ENCODE measurements at places on chromosomes 16 and 17.

DNA sequence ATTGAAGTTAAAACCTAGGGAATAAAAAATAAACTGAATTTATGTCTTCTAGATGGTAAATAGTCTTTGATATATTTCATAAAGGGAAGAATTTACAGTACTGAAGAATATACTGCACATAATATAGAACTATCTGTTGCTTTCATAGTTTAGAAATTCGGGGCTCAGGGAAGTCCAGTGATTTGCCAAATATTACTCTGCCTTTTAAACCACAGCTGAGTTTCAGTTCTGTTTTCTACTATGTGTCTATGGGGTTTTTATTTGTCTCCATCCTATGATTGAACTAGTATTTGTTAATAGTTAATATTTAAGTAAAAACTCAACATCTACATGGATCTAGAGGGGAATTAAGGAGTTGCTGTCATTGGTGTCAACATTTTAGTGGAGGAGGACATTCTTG lies 715.0 kb upstream of the CDH8 start:
- DNase-seq = no peak

GRCh38 chr16:30416624-30417528 lies 9.5 kb downstream of the ZNF771 start:
- no peak for DNase-seq

GRCh38 chr17:49820773-49821172 lies 27.1 kb downstream of the TAC4 start:
- DNase-seq = peak; percentile 94

- DNase-seq = no peak
These were observed 96.6 kb downstream of the NXN start for GRCh38 chr17:882827-883585.

GRCh38 chr17:35870906-35871819 lies 2.5 kb upstream of the HEATR9 start:
- no peak for DNase-seq

DNA sequence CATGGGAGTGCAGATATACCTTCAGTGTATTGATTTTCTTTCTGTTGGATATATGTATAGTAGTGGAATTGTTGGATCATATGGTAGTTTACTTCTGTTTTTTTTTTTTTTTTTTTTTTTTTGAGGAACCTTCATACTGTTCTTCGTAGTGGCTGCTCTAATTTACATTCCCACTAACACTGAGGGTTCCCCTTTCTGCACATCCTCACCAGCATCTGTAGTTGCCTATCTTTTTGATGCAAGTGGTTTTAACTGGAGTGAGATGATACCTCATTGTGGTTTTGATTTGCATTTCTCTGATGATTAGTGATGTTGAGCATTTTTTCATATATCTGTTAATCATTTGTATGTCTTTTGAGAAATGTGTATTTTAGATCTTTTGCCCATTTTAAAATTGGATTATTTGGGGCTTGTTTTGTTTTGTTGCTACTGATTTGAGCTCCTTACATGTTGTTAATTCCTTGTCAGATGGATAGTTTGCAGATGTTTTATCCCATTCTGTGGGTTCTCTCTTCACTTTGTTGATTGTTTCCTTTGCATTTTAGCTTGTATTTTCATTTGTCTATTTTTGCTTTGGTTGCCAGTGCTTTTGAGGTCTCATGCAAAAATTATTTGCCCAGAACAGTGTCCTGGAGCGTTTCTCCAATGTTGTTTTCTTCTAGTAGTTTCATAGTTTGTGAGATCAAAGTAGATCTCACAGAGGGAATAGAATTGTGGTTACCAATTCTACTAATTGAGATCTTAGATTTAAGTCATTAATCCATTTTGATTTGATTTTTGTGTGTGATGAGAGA lies 25.0 kb upstream of the BCAS3 start:
- DNase-seq = no peak

GRCh38 chr16:64983231-64983630 lies 138.6 kb downstream of the CDH11 start:
- no peak for DNase-seq

GRCh38 chr16:78939597-78939996 lies 660.9 kb downstream of the MAF start:
- DNase-seq = no peak

DNA sequence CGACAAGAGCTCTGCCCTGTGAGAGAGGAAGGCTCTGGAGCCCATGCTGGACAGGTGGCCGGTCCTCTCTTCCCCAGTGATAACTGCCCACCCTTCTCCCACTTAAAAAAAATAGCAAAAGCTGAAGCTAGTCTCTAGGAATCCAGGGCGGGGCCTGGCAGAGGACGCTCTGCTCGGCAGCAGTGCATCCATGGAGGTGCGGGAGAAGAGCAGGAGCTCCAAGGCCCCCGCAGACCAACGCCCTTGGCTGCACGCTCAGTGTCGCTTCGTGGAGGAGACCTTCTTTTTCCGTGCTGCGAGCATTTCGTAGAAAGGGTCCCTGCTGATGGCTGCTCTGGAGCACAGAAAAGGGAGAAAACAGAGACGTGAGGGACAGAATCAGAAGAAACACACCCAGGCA lies 98.6 kb upstream of the DNAH17 start:
- DNase-seq = no peak

GRCh38 chr17:41446806-41447205 lies 6.0 kb upstream of the KRT38 start:
- no peak for DNase-seq

DNA sequence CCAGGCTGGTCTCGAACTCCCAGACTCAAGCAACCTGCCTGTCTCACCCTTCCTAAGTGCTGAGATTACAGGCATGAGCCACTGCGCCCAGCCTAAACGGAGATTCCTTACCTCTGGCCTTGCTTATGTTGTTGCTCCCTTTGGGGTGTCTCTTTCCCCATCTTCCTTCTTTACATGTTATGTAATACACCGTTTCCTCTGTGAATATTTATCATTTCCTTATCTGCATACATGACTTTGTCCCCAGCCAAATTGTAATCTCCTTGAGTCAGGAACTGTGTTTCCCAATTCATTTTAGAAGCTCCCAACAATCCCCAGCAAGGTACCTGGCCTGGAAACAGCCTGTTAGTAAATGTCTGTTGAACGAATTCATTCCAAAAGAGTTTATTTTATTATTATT lies 15.7 kb downstream of the COPZ2 start:
- DNase-seq = no peak

GRCh38 chr16:8686879-8687278 lies 12.5 kb downstream of the ABAT start:
- DNase-seq = no peak

- no peak for DNase-seq
These were observed 126.1 kb upstream of the NUDT7 start for GRCh38 chr16:77596261-77596660.
